Fibroblast of mammary gland (primary cell): ENCODE measurements at places on chromosomes 13 and 19.

- DNase-seq, result no peak
These were observed 645.4 kb upstream of the MIR17HG start for GRCh38 chr13:90702050-90702449.

GRCh38 chr19:43532571-43532961 is 422 bp upstream of the ZNF575 start:
- no peak for DNase-seq

- no peak for DNase-seq
These were observed 6.9 kb downstream of the ACOD1 start for GRCh38 chr13:76955193-76955592.

GRCh38 chr13:112179995-112180394 is 113.0 kb downstream of the SOX1 start:
- DNase-seq, result no peak

GRCh38 chr13:90238413-90238812 is 1109.1 kb upstream of the MIR17HG start:
- no peak for DNase-seq
